Lower leg skin (tissue), 4 donors: ENCODE measurements at places on chromosomes 7 and 10. TPM values are rescaled to one million over a fixed set of nuclear protein-coding genes. Genes with fewer than 3 reads are reported as not detected.

Gene ARHGAP22
- total RNA-seq, result 3.0 TPM

Gene MACROH2A2
- 15.4 TPM for total RNA-seq

Gene CH25H
- 0.45 TPM for total RNA-seq

Gene TET1
- total RNA-seq, result 1.1 TPM

Gene SERPINE1
- total RNA-seq, result 9.4 TPM

Gene JAZF1
- 5.6 TPM for total RNA-seq

Gene WASHC2C
- 26.5 TPM for total RNA-seq

Gene MACC1
- total RNA-seq, result 18.5 TPM

Gene NCF1
- total RNA-seq, result 1.2 TPM

Gene ANXA8
- total RNA-seq, result 94.1 TPM

Gene PLAC9
- 17.4 TPM for total RNA-seq

Gene GNGT1
- total RNA-seq, result not detected

Gene CDHR3
- not detected for total RNA-seq

Gene NUTM2D
- total RNA-seq, result 4.3 TPM

Gene NXPH1
- not detected for total RNA-seq

Gene TMEM270
- total RNA-seq, result not detected

Gene ACTR3C
- 7.8 TPM for total RNA-seq

Gene RBP3
- not detected for total RNA-seq

Gene CNPY4
- total RNA-seq, result 5.3 TPM

Gene UBE2D1
- 4.7 TPM for total RNA-seq

Gene TSPAN12
- total RNA-seq, result 1.3 TPM

Gene AKR1D1
- not detected for total RNA-seq

Gene CNNM1
- total RNA-seq, result 2.1 TPM

Gene NME8
- total RNA-seq, result not detected

Gene SLIT1
- not detected for total RNA-seq

Gene ZDHHC16
- 12.1 TPM for total RNA-seq

Gene PHKG1
- total RNA-seq, result 3.7 TPM

Gene RASSF4
- 7.2 TPM for total RNA-seq

Gene CDNF
- total RNA-seq, result 2.3 TPM

Gene FOXP2
- total RNA-seq, result 18.2 TPM

Gene FFAR4
- total RNA-seq, result 0.88 TPM

Gene NPSR1
- not detected for total RNA-seq

Gene BLNK
- total RNA-seq, result 11.4 TPM

Gene ASAH2B
- total RNA-seq, result 2.8 TPM

Gene PTF1A
- total RNA-seq, result not detected

Gene SFTPA2
- not detected for total RNA-seq

Gene ABCB1
- 4.9 TPM for total RNA-seq

Gene GPR15LG
- total RNA-seq, result 25.8 TPM

Gene PSMA2
- total RNA-seq, result 59.8 TPM

Gene C10orf67
- total RNA-seq, result 0.30 TPM

Gene NACAD
- total RNA-seq, result 0.89 TPM

Gene OR6V1
- not detected for total RNA-seq

Gene CTAGE4
- total RNA-seq, result 7.5 TPM

Gene TCF7L2
- total RNA-seq, result 23.1 TPM

Gene PDE6C
- total RNA-seq, result not detected

Gene AKR1C2
- 22.7 TPM for total RNA-seq

Gene ABCB4
- 2.1 TPM for total RNA-seq
